ENCODE measurements at places on chromosomes 6 and 20. TPM values are rescaled to one million over a fixed set of nuclear protein-coding genes. Genes with fewer than 3 reads are reported as not detected.

Gene SH3BGRL2
- 27.3 TPM for total RNA-seq

Gene SIRPG
- total RNA-seq = not detected

Gene SALL4
- total RNA-seq = under 0.01 TPM

Gene OTOR
- not detected for total RNA-seq

Gene TPD52L1
- 5.5 TPM for total RNA-seq

Gene MUC21
- total RNA-seq = not detected

Gene SLC13A3
- total RNA-seq = not detected

Gene ANKRD66
- not detected for total RNA-seq

Gene NFKBIL1
- 12.9 TPM for total RNA-seq

Gene TBX18
- total RNA-seq = 0.25 TPM

Gene CD83
- 1.9 TPM for total RNA-seq

Gene SRMS
- not detected for total RNA-seq

Gene R3HDML
- total RNA-seq = not detected

Gene BAG2
- total RNA-seq = 5.8 TPM

Gene ZNF831
- total RNA-seq = not detected

Gene SLC35D3
- total RNA-seq = not detected

Gene PTPRT
- not detected for total RNA-seq
